KG1 (cell line): ENCODE measurements at places on chromosomes 3 and 15.

GRCh38 chr3:126952983-126953660 lies 29.8 kb upstream of the PLXNA1 start:
- DNase-seq = no peak

- no peak for DNase-seq
These were observed 1247.2 kb downstream of the ROBO2 start for GRCh38 chr3:78287085-78287484.

DNA sequence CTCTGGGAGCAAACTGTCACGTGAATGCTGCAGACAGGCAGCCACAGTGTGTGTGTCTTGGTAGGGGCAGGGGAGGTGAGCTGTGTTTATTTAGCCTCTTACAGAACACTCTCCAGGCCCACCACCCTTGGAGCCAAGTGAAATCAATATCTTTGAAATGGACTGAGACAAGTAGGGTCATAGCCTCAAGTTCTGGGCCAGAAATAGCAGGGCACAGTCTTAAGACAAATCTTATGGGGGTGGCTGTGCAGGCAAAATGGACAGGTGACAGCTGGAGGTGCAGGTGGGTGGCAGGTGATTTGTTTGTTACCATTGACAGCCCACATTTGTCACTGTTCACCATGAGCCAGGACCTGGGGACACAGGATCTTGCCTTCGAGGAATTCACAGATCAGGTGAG lies 93.6 kb upstream of the NMNAT3 start:
- no peak for DNase-seq

- peak; percentile 2 for DNase-seq
These were observed 47.2 kb upstream of the TEX55 start for GRCh38 chr3:119098619-119099222.

GRCh38 chr3:152314677-152315353 lies 46.1 kb downstream of the MBNL1 start:
- DNase-seq = no peak

DNA sequence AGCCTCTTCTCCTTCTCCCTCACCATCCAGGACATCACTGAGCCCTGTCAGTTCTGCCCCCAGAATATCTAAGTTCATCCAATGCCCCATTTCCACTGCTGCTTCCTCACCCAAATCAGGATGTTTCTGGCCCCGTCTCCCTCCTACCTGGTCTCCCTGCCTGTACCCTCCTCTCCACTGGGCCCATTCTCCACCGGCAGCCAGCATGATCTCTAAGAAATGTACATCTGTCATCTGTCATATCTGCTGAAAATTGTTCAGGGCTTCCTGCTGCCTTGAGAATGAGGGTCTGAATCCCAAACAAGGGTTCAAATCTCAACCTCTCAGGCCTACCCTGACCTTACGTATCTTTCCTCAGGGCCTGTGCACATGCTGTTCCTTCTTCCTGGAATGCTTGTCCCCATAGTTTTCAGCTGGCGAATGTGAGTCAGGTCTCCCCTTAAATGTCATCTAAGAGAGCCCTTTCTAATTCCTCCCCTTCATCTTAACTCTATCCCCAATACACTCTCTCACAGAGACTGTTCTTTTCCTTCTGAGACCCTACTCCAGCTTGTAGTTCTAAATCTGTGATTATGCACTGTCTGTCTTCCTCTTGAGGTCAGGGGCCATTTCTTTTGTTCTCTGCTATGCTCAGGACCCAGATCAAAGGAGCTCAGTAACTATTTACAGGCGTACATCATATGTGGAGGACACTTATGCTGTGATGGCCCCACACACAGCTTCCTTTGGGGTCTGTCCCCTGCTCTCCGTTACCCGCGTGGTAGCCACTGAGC lies 40.8 kb downstream of the SMAD3 start:
- DNase-seq = no peak

GRCh38 chr3:140311428-140311827 lies 366.4 kb upstream of the TRIM42 start:
- no peak for DNase-seq

- DNase-seq = no peak
These were observed 212.5 kb downstream of the CADPS start for GRCh38 chr3:62662677-62663076.

GRCh38 chr3:106256249-106256957 lies 387.6 kb upstream of the CBLB start:
- no peak for DNase-seq

- no peak for DNase-seq
These were observed 30.8 kb downstream of the DNAH1 start for GRCh38 chr3:52346623-52347530.

DNA sequence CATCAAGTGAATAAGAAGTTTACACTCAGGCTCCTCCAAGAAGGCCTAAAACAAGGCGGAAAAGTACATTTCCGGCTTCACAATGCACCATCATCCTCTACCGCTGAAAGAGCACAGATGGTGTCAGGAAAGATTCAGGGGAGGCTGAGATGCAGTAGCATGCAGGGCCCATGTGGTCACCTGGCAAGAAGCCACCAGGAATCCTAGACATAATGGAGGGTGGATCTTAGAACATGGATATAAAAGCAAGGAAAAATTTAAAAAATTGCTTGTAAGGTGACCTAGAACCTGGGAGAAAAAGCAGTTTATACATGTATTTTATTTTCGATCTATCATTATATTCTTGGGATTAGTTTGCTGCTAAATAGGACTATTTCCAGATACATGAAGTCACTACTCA lies 21.9 kb upstream of the OTOL1 start:
- DNase-seq = no peak

DNA sequence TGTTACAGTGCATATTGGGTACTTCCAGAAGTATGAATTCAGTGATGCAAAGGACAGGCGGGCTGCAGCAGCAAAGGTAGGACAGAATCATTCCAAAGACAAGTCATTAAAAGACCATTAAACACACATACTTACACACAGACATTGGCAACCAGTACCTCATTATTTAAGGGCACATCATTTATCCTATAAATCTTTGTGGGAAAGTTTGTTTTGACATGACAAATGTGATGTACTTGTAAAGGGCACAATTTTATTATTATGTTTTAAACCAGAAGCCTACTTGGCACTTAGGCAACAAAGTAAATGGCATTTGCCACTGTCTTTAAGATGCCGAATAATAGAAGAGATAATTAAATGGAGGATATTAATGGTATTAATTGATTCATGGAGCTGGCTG lies 22.7 kb downstream of the ARIH1 start:
- no peak for DNase-seq

DNA sequence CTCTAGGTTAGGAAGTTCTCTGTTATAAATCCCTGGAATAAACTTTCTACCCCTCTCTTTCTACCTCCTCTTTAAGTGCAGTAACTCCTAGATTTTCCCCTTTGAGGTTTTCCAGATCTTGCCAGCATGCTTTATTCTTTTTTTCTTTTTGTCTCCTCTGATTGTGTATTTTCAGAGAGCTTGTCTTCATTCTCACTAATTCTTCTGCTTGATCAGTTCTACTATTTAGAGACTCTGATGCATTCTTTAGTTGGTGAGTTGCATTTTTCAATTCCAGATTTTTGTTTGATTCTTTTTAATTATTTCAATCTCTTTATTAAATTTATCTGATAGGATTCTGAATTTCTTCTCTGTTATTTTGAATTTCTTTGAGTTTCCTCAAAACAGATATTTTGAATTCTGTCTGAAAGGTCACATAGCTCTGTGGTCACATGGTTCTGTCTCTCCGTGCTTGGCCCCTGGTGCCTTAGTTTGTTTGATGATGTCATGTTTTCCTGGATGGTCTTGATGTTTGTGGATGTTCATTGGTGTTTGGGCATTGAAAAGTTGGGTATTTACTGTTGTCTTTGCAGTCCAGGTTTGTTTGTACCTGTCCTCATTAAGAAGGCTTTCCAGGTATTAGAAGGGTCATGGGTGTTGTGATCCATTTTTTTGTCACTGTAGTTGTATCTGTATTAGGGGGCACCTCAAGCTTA lies 89.2 kb downstream of the BBX start:
- DNase-seq = no peak

DNA sequence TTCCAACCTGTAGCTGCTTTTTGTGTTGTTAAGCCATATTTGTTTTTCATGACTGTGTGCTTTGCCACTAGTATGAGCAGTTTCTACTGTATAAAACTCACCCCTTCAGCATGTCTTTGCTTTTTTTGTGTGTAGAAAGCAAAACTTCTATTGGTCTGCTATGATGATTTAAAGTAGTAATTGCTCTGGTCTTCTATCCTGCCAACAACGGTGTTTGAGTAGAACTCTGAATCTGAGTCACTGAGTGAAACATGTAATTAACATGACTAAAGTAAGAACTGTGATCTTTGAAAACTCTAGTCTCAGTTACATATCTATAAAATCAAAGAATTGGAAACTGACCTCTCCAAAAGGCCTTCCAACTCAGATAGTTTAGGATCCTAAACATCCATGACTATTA lies 133.6 kb downstream of the TPRG1 start:
- DNase-seq = no peak

DNA sequence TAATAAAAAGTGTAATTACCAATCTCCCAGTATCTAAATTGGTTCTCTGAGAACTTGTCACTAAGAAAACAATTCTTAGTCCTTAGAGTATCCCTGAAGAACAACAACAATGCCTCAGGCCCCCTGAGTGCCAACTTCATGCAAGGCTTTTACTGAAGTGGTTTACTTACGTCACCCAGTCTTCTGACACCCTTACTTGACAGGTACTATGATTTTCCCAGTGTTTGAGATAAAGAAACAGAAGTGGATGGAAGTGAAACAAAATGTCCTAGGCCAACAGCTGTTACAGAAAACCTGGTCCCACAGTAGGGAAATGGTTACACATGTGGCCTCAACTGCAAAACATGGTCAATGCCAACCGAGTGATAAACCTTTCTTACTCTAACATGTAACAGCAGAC lies 331.1 kb downstream of the FOXP1 start:
- DNase-seq = no peak

GRCh38 chr15:65208647-65209046 lies 2.6 kb downstream of the CILP start:
- DNase-seq = no peak

GRCh38 chr3:141103067-141103466 lies 51.9 kb downstream of the SPSB4 start:
- no peak for DNase-seq

GRCh38 chr15:98718426-98719136 lies 70.2 kb downstream of the IGF1R start:
- DNase-seq = no peak

DNA sequence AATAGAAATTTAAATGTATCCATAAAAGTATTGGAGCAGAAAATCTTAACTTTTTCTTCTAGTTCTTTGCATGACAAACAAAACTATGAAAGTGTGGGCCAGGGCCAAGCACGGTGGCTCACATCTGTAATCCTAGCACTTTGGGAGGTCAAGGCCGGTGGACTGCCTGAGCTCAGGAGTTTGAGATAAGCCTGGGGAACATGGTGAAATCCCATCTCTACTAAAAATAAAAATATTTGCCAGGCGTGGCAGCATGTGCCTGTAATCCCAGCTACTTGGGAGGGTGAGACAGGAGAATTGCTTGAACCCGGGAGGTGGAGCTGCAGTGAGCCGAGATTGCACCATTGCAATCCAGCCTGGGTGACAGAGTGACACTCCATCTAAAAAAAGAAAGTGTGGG lies 93.0 kb upstream of the ASB14 start:
- no peak for DNase-seq

- no peak for DNase-seq
These were observed 22.6 kb upstream of the SATB1 start for GRCh38 chr3:18447720-18448119.

- no peak for DNase-seq
These were observed 268.1 kb downstream of the ULK4 start for GRCh38 chr3:41693799-41694198.

DNA sequence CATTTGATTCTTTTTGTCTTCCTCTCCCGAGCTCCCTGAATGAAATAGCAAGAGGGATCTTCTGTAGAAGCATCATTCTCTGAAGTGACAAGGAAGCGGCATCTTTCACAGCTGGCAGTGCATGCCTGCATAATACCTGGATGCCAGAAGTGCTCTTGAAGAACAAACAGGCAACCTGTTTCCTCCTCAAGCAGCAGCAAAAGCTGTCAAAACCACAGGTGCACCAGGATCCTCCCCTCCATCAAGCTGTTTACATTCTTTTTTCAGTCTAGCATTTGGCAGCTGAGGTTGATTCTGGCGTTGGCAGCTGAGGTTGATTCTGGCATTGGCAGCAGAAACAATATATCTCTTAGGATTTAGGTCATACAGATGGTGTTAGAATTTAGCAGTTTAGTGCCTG lies 979.0 kb downstream of the TUSC7 start:
- no peak for DNase-seq

- no peak for DNase-seq
These were observed 69.2 kb upstream of the GOLGA8B start for GRCh38 chr15:34652726-34653033.

- DNase-seq = no peak
These were observed 4.9 kb downstream of the MNS1 start for GRCh38 chr15:56460071-56460470.

GRCh38 chr3:38375072-38375471 lies 28.5 kb downstream of the XYLB start:
- no peak for DNase-seq

GRCh38 chr15:93829115-93829870 lies 402.1 kb upstream of the MCTP2 start:
- DNase-seq = no peak

DNA sequence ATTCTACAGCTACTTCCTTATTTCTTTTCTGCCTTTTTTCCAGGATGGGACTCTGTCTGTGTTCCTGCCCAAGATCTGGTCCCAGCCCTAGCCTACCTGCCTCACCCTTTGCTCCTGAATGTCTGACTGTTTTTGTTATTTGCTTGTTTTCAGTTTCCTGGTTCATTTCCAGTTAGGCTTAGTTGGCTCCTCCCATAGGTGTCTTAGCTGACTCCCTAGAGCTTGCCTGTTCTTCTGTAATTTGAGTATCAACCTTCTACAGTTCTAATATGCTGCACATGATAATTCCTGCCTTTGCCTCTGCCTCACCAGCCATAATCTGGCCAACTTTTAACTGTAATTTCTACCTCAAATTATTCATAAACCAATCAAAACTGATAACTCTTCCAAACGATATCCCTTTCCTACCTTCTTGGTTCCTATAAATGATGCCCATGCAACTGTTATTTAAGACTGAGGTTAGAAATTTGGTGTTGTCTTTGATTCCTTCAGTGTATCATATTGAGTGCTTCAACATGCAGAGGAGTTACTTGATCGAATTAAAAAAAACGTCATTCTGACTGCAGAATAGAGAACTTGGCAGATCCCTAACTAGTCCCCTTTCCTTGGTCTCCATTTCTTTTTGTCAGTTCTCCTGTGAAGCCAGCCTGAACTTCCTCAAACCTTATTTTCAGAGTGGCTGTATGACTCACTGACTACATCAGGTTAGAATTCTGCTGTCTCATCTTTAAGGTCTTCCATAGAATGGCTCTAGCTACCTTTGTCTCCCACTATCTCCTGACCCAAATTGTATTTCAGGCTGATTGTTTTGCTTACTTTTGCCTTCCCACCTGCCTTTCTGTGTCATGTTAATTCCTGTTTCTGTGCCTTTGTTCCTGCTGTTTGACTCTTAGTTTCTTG lies 8.4 kb downstream of the GOLM2 start:
- no peak for DNase-seq

DNA sequence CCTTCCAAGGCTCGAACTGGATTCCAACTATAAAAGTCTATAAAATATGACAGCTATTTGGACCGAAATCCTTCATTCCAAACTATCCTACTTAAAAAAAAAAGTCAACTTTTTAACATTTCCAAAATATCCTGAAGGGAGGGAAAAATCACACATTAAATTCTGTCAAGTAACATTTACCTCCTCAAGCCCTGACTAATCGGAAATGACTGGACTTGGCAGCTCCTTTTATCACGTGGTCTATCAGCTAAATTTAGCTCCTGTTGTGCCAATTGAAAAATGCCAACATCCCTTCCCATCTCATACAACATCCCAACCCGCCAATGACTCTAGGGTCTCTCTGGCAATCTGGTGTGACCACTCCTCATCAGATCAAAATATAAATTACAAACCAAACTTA lies 297.9 kb downstream of the FHIT start:
- no peak for DNase-seq
